Midbrain (tissue), 1 donor: ENCODE measurements at places on chromosomes 5 and 9.

DNA sequence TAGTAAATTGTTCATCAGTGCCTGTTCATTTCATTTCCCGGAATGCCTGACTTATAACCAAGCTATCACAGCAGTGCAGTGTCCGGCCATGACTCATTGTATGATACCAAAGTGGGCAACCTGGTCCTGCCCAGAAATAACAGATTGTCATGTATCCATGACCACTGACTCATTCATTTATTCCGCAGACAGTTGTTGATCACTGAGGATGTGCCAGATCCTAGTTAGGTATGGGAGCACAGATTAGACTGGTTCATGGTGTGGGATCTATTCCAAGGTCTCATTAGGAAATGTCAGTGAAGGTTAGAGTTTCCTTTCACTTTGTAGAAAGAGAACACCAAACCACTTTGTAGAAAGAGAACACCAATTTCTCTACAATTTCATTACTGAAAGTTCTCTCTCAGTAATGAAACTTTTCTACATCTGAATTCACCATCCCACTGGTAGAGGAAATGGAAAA, 8.7 kb downstream of the NREP start:
- DNase-seq, result no peak

DNA sequence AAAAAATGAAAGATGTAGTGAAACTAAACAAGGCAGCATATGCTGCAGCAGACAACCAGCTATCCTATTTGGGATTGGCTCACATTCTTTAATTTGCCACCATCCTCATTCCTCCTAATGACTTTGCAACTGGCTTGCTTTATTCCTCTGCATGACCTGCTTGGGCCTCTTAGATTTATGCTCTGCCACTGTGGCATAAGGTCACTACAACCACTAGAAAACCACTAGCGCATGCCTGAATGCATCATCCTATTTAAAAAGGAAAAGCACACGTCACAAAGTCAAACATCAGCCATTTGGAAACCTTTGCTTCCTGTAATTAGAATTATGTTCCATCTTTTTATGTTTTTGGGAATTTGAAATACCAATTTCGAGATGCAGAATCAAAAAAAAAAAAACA, 40.8 kb upstream of the CCDC152 start:
- DNase-seq, result no peak

DNA sequence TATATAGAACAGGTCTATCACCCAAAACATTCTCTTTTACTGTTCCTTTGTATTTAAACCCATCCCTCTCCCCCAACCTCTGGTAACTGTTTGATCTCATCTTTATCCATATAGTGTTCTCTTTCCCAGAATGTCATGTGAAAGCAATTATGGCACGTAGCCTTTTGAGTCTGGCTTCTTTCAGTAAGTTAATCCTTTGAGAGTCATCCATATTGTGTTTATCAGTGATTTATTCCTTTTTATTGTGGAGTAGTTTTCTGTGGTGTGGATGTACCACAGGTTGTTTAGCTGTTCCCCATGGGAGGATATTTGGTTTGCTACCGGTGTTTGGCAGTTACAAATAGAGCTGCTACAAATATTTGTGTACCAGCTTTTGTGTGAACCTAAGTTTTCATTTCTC, 38.0 kb downstream of the HMGXB3 start:
- no peak for DNase-seq

- no peak for DNase-seq
Observed at GRCh38 chr5:172854971-172855370, 20.9 kb downstream of the ERGIC1 start.

DNA sequence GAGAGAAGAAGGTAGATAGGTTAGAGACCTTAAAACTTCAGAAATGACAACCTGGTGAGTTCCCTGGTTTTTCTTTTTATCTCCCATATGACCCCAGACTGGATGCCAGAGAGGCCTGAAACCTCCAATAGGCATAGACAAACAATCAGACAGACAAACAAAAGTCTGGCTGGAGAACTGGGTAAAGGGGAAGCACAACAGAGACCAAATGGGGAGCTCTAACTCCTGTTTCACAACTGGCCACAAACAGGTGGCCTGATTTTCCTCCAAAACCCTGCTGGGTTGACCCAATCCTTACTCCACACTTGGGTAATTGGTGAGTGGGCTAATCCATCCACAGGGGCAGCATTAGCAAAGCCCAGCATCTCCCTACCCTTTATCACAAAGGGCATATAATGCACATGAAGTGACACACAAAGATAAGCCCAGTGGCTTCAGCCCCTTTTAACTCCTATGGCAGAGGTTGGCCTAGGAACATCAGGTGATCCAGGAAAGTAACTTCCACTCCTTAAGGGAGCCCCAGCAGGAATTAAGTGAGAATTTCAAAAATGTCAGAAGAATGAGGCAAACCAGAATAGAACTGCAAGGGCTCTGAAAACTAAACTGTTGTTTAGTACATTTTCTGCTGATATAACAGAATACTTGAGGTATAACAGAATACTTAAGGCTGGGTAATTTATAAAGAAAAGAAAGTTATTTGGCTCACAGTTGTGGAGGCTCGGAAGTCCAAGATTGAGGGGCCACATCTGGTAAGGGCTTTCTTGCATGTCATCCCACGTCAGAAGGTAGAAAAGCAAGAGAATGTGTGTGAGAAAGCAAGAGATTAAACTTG, 60.9 kb upstream of the ROR2 start:
- DNase-seq, result no peak

DNA sequence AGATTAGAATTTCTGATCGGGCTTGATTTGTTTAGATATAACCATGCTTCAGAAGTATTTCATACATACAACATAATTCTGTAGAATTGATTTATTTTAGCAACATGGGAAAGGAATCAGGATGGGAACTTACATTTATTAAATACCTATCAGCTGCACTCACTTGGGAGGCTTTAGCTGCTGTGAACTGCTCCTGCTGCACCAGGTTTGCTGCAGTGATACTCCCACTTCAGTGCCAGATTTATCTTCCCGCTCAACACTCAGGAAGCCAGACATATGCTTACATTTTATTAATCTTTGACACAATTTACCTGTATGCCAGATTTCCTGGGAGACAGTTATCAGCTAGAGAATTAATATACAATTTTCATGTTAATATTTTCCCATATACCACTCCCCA, 64.0 kb upstream of the PLCXD3 start:
- DNase-seq, result no peak

DNA sequence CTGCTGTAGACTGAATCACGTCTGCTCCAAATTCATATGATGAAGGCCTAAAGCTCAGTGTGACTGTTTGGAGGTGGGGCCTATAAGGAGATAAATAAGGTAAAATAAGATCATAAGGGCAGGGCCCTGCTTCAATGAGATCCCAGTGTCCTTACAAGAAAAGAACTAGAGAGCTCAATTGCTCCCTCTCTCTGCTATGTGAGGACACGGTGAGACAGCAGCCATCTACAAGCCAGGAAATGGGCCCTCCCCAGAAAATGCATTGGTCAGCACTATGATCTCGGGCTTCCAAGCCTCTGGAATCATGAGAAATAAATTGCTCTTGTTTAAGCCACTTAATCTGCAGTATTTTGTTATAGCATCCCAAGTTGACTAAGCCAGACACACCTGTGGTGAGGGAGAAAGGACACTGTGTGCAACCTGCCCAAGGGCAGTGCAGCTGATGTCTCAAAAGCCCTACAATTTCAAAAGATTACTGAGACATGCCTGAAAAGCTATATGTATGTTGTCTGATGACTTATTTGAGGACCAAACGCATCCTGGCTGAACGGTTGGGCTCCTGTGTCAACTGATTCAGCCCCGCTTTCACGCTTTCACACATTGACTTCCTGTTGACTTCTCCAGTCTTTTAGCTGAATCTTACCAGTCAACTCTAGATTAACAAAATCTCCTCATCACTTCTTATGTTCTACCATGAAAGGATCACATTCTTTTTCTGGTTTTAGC, 13.2 kb downstream of the GZMK start:
- no peak for DNase-seq

- DNase-seq, result no peak
Observed at GRCh38 chr5:1255081-1255561, 29.9 kb downstream of the SLC6A18 start.

DNA sequence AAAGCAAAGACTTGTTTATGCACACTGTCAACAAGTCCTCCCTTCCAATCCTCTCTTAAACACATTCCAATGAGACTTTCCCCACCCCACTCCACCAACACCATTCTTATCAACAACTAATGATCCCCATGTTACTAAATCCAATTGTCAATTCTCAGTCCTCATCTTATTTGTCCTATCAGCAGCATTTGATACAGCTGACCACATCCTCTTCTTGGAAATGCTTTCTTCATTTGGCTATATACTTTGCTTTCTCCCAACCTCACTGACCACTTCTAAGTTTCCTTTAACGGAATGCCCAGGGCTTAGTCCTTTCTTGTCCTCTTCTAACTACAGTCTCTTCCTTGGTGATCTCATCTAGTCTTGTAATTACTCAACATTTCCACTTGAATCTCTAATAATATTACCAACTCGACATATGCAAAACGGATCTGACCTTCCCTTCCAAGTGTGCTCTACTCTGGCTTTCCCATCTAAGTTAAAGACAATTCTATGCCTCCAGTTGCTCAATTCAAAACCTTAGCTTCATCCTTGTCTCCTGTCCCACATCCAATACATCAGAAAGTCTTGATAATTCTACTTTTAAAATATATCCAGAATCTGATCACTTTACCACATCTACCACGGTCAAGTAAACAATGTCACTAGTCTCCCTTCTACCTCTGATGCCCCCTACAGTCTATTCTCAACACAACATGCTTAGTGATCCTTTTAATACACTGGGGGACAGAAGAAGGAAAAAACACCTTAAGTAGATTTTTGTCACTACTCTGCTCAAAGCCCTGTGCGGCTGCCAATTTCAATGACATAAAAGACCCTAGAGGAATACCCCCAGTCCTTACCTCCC, 25.5 kb downstream of the AGTPBP1 start:
- no peak for DNase-seq

- no peak for DNase-seq
Observed at GRCh38 chr5:1718669-1719068, 81.0 kb downstream of the MRPL36 start.
